ENCODE measurements at places on chromosomes 5 and 9.

DNA sequence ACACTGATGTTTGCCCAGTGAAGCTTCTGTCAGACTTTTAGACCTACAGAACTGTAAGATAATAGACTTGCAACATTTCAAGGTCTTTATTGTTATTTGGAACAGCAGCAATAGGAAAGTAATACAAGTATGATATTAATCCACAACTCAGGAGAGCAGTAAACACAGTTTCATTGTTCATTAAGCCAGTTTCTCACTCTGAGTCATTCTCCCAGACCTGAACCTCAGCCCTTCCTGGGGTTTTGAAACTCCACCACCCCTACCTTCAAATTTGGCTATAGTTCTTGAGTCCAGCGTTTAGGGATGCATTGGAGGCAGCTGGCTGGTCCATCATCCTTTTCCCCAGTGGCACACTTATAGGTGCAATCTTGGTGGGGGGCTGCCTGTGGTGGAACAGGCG is 203.2 kb downstream of the RAB3C start:
- no peak for DNase-seq

DNA sequence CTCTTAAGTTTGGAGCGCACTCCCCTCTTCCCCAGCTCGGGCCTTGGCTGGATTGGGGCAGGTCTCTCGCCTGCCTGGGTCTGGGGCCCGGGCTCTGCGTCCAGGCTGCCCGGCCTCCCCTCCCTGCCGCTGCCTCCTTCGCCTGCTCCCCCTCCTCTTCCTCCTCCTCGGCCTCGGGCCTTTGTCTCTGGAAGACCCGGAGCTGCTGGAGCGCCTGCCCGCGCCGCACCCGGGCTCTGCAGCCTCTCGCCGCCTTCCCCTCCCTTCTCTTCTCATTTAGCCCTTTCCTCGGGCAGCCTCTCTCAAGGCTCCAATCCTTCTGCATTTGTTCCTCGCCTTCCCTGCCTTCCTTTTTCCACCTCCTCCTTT is 218.5 kb downstream of the C9orf50 start:
- DNase-seq: no peak

DNA sequence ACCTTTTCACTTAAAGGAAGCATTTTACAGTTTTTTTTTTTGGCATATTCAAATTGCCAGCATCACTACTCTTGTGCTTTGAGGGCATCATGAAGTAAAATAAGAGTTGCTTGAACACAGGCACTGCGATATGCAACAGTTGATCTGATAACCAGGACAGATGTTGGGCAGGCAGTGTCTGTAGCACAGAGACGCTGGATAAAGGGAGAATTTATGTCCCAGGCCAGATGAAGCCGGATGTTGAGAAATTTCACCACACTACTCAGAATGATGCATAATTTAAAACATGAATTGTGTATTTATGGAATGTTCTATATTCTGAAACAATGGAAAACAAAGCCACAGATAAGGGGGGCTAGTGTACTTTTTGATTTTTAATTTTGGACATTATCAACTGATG is 71.4 kb downstream of the SLC12A2 start:
- no peak for DNase-seq

- DNase-seq: no peak
Measured at GRCh38 chr9:114619191-114619761, 8.2 kb downstream of the TMEM268 start.

DNA sequence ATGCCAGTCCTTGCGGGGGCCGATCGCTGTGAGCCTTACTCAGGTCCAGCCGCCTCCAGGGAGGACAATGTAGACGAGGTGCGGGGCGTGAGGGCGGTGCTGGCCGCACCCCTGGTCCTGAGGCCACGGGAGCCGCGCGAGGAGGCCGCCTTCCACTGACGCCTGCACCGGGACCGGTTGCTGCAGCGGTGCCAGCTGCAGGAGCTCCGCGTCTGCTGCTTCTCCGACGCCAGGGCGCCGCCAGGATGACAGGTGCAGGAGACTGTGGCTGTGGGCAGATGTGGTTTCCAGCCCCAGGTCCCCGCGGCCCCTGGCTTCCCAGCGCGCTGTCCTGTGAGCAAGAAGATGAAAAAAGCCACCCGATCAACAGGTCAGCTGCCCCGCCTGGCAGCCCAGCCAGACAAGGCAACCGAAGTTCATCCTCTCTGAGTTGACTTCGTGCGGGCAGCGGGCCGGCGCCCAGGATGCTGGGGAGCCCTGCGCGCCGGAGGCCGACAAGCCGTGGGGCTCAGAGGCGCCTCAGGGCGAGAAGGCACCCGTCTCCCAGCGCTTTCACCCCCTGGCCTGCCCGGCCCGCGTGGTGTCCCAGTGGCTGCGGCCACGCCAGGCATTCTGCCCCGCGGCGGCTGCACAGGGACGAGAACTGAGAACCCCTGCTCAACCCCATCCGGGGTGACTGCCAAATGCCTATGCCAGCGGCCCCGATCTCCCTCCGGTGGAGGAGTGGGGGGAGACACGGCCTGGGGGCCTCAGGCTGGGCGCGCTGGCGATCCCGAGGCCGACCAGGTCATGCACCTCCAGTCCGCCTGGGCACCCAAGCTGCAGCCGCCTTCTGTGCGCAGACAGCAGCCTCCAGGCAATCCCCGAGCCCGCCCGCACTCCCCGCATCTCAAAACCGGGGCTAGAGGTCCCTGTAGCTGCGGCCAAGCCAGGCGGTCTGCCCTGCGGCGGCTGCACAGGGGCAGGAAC is 43.4 kb upstream of the BICD2 start:
- peak; percentile 48 for DNase-seq

DNA sequence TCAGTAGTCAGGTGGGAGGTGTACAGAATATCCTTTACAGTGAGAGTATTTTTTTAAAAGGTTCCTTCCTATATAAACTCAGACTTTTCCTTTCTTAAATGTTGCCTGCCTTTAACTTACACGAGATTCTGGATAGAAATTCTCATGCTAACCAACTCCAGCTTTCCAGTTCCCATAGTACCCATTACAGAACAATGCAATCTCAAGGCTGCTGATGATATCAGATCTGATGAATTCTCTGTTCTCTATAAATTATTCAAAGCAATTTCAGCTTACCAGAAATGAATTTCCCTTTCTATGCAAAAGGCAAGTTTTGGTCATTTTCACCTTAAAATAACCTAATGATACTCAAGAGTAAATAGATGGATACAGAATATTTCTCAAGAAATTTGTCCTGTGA is 90.3 kb downstream of the NUDT12 start:
- no peak for DNase-seq

DNA sequence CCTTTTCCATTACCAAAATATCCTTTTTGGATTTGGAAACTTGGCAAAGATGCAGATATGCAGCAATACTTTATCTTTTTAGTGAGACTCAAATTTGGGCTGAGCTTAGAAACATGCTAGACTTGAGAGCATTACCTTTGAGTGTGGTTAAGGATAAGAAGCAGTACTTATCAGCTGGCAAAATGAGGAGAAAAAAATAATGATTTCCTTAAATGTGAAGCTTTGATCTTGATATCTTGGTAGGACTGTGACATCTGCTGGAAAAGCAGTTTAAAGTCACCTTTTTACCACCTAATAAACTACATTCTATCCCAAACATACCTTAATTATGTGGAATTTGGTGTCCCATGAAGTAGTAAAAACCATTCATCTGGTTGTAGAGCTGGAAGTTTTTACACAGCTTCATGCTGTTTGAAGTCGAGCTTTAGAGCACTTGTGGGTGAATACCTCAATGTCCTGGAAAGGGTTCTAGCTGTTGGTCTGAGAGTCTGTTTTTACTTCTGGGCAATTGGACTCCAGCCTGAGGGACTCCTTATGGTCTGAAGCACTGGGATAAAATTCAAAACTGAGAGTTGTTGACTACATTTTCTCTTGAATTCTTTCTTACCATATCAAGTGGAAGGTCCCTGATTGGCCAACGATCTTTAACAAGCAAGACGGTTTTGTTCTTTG is 53.4 kb downstream of the LRRC70 start:
- DNase-seq: no peak

DNA sequence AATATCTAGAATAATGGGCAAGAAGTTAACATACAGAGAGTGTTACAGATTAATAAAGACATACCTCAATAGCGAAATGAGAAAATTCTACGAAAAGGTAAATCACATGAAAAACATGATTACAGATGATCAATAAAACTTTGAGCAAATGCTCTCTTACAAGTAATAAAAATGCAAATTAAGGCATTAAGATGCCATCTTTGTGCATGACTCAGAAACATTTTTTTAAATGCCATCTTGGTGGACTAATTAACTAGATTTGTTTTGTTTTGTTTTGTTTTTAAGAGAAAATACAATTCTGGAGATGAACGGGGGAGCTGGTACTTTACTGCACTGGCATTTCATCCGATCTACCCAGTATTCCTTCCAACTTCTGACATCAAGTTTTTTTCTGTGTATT is 130.2 kb downstream of the SUSD1 start:
- DNase-seq: no peak

DNA sequence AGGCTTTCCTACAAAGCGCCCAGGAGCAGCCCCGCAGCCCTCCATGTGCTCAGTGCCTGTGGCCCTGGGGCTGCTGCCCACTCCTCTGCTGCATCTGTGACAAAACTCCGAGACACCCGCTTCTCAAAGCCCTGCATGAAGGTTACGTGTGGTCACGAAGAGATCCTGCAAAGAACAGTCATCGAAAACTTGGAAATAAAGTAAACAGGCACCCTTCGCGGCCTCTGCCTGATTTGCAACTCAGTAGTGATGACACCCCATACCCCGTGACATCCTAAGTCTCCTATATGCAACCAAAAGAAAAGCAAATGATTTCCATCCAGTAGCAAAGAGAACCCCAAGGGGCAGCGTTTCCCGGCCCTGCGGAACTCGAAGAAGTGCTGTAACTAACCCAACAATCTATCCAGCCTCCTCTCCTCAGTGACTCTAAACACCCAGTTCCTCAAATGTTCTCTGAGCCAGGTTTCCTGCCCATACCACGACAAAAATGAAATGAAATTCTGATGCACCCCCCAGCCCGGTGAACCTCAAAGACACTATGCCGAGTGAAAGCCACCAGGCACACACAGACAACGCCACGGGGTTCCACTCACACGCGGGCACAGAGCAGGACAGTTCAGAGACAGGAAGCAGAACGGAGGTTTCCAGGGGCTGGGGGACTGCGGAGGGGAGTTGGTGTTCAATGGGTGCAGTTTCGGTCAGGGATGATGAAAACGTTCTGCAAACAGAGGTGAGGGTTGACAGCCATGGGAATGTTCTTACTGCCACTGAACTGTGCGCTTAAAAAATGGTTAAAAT is 19.0 kb downstream of the NACC2 start:
- no peak for DNase-seq

- DNase-seq: no peak
Measured at GRCh38 chr5:28046596-28046995, 1008.2 kb upstream of the CDH9 start.

DNA sequence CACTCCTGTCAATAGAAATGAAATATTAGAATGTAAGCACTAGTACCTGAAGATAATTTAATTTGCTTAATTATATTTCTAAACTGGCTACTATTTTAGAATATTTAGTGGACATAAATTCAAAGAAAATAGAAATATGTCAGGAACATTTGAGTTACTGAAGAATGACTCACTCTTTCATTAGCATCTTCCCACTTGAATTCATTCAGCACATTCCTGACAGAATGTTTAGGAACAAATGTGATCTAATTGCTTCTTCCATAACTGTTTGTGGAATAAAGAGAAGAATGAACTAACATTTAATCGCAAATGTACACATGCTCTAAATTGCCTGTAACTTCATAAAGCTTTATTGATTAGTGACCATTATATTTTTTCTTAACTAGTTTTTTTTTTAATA is 306.2 kb upstream of the ADAMTSL1 start:
- DNase-seq: no peak

- DNase-seq: no peak
Measured at GRCh38 chr5:148388696-148389095, 4.9 kb downstream of the FBXO38 start.

All from T-helper 2 cell (primary cell).